ENCODE measurements at places on chromosomes 2 and 18. TPM values are rescaled to one million over a fixed set of nuclear protein-coding genes. Genes with fewer than 3 reads are reported as not detected.

GRCh38 chr2:56195563-56195962 lies 11.8 kb downstream of the CCDC85A start:
- DNase-seq: no peak

DNA sequence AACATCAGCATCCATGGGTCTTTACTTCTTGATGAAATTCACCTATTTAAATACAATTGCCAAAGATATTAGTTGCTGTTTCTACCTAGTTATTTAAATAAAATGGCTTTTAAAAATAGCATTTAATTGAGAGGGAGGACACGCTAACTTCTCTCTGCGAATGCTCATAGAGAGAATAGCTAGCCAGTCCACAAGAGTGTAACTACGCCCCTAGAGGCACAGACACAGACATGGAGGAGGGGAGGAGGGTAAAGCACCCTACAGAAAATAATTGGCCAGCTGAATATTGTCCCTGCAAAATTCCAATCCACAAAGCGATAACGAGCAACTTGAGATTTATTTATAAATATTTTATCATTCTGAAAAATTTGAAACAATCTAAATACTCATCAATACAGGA lies 97.0 kb upstream of the PAPOLG start:
- DNase-seq: no peak

Gene CNTNAP5
- not detected for total RNA-seq

Gene FAM110C
- 8.3 TPM for total RNA-seq

Gene NPHP1
- total RNA-seq: 3.1 TPM

Measured in MCF 10A (cell line).